ENCODE measurements at places on chromosomes 6 and 20.

DNA sequence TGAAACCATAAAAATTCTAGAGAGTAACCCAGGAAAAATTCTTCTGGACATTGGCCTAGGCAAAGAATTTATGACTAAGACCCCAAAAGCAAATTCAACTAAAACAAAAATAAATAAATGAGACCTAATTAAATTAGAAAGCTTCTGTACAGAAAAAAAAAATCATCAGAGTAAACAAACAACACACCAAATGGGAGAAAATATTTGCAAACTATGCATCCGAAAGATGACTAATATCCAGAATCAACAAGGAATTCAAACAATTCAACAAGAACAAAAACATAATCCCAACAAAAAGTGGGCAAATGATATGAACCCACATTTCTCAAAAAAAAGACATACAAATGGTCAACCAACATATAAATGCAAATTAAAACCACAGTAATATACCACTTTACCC is 242.6 kb upstream of the CDYL start:
- DNase-seq: no peak

GRCh38 chr6:137845460-137845859 is 21.6 kb upstream of the TNFAIP3 start:
- no peak for DNase-seq

GRCh38 chr6:116450769-116451740 is 10.1 kb upstream of the CALHM6 start:
- no peak for DNase-seq

DNA sequence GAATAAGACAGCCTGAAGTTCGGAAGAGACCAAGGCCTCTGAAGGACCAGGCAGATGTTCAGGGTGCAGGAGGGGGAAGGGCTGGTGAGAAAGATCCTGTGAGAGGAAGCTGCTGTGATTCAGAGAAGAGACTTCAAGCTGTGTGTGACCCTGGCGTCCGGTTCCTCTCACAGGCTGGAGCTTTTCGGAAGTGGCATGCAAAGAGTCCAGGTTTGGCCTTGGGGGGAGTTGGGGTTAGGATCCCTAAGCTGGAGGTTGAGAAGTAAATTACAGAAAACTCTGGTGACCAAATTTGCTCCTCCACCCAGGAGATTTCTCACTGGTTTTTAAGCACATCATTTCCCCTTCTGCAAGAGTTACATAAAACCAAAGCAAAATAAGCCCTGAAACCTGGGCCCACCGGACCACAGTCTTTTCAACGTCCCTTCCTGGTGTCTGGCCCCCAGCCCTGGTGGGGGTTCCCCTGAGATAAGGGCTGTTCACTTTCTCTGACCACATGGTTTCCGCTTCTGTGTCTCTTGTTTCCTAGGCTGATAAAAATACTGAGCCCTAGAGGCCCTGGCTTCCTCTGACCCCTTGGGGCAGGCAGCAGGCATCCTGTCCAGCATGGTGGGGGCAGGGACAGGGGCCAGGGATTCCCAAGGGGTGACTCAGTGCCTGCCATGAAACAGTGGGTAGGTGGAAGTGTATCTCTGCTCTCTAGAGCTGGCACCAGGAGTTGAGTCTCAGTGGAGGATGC is 12.0 kb upstream of the LTA start:
- peak; percentile 68 for DNase-seq
